NCI-H1105 treated with DMSO at 0.1 percent for 48 hours (cell line): ENCODE measurements at places on chromosomes 5 and 9.

DNA sequence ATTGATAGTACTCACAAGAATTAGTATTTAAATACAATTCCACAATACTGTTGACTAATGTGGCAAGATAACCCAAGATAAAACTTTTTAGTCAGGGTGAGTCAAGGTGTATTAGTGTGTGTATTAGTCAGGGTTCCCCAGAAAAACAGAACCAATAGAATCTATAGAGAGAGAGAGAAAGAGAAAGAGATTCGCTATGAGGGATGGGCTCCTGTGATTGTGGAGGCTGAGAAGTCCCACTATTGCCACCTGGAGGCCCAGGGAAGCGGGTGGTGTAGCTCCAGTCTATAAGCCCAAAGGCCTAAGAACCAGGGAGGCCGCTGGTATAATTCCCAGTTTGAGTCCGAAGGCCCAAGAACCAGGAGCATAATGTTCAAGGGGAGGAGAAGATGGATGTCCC is 10.0 kb upstream of the SHISAL2B start:
- no peak for DNase-seq

GRCh38 chr9:89435071-89435823 is 62.7 kb downstream of the SEMA4D start:
- DNase-seq: no peak

DNA sequence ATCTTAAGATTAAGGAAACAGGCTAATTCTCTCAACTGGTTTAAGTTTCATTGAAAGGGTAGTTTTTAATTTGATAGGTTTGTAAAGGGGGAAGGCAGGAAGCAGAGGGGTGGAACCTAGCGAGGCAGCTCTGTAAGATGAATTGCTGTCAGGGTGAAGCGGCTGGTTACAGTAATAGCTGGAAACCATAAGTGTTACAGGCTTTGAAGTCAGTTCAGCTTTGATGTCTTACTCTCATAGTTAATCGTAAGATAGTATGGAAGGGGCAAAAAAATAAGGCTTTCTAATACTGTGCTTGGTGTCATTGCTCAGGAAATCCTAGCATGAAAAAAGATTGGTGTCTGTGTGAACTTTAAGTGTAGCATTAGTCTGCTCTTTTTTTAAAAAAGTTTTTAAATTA is 20.3 kb downstream of the POU5F2 start:
- DNase-seq: no peak

DNA sequence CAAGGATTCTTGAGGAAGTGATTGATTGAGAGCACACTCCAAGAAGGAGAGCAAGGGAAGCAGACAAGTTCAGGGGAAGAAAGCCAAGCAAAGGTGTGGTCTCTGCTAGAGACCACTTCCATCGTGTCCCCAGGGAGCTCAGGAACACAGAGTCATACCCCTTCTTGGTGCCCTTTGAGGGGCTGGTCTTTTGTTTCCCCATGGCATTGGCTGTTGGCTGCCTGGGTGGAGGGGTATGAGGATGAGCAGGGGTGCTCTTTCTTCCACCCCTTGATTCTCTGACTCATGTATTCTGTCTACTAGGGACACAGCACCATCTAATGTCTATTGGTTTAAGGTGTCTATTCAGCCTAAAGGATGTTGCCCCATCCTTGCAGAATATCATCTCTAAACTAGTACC is 11.5 kb upstream of the SPOCK1 start:
- no peak for DNase-seq

DNA sequence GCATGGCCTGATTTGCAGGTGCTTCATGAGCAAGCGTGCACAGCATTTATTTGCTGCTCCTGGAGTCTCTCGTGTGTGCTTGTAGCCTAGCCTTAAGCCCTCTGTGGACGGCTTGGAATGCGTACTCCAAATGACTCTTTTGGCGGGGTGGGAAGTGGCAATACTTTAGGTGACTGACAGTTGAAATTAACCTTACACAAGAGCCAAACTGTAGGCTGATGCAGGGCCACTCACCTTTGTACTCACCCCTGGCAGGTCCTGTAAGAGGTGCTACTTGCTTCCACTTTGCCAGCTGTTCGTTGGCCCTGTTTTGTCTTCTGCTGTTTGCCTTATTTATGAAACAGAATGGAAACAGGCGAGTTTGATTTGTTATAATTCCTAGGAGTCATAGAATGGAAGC is 22.9 kb downstream of the TENT4A start:
- no peak for DNase-seq

DNA sequence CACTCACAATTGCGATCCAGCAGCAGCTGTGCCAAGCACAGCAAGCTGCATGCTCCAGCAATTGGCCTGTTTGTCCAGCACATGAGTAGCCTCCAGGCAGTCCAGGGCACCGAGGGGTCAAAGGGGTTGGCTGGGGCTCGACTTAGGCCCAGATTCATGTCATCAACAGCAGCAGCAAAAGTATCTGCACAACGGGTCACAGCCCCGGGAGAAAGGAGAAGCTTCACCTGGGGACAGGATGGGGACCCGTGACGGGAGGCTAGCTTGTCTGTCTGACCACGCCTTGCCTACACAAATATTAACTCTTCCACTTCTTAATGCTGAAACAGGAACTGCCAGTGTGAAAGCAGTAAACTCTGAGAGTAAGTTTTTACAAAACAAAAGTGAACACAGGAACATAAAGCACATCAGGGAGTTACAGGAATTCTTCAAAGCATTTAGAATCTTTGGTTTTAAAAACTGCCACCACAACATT is 191.2 kb downstream of the PIK3R1 start:
- DNase-seq: no peak

- DNase-seq: no peak
Measured at GRCh38 chr5:105977163-105977562, 1693.6 kb downstream of the EFNA5 start.

- no peak for DNase-seq
Measured at GRCh38 chr5:159735749-159736660, 180.3 kb upstream of the ADRA1B start.

- DNase-seq: peak; percentile 50
Measured at GRCh38 chr9:93319992-93320500, 131.4 kb upstream of the FAM120A start.

DNA sequence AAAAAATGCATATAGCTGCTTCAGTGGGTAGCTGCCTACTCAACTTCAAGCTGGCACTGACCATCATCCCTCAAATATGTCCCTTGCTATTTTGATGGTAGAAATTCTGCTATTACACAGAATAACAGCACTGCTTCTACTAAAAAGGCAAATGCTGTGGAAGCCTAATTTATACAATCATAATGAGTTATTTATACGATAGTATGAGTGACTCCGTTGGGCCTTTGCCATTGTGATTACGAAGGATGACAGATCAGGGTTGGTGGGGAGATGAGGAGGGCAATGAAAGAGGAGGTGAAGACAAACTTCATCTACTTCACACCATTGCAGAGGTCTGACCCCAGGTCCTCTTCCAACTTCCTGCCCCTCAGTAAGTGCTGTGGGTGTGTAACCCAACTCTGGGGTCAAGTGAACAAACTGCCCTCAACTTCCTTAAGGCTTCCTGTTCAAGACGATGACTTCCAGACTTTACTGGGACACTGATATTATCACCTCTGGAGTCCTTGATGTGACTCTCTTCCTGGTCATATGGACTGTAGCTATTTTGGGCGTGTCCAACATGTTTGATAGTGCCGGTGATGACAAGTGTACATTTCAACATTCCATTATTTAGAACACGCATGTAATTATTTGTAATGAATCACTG is 74.1 kb upstream of the RPS23 start:
- DNase-seq: no peak

DNA sequence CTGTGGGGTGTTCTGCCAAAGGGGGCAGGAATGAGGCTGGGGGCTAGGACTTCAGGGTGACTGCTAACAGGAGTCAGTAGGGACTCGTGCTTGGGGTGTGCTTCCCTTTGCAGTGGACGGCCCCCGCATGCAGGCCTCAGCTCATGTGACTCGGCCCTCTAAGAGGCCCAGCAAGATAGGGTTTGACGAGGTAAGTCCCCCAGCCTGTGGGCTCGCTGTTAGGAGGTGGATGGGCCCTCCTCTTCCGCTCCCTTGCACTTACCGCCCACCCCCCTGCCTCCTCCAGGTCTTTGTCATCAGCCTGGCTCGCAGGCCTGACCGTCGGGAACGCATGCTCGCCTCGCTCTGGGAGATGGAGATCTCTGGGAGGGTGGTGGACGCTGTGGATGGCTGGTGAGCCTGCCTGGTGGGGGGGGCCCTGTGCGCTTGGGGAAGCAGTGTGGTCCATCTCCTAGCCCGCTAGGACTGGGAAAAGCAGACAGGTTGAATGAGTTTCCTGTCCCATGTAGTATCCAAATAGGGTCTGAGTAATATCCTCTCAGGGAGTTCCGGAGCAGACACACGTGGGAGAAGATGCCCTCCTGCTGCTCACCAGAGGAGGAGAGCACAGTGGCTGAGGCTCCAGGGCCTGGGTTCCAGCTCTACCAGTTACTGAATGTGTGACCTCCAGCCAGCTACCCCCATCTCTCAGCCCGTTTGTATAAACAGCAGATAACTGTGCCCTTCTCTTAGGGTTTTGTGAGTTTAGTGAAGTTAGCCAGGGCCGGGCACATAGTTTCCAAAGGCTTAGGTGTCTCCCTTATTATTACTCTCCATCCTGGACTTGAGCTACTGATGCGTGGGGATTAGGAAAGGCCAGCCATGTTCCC is 8.2 kb downstream of the CERCAM start:
- no peak for DNase-seq

DNA sequence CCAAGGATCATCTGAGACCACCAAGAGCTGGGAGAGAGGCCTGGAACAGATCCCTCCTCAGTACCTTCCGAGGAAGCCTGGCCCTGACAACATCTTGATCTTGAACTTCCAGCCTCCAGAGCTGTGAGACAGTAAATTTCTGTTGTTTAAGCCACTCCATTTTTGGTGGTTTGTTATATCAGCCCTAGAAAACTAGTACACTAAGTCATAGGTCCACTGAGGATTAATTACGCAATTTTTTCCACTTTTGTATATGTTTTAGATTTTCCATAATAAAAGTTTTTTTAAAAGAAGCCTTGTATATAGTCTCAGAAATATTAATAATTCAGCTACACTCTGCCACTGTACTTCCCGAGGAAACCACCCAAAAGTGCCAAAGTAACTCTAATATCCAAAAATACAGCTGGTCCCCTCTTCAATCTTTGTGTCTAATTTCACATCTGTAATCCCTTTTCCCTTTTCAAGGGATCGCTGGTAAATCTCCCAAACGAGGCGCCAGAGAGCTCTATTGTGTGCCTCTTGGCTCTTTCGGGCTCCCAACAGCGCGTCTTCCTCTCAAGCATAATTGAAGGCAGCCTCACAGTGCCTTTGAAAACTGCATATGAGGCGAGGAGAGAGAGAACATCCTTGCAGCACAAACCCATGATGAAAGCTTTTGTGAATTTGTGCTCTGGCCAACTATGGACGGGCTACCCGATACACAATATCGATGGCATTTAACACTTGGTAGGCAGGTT is 32.7 kb downstream of the PRUNE2 start:
- peak; percentile 22 for DNase-seq

DNA sequence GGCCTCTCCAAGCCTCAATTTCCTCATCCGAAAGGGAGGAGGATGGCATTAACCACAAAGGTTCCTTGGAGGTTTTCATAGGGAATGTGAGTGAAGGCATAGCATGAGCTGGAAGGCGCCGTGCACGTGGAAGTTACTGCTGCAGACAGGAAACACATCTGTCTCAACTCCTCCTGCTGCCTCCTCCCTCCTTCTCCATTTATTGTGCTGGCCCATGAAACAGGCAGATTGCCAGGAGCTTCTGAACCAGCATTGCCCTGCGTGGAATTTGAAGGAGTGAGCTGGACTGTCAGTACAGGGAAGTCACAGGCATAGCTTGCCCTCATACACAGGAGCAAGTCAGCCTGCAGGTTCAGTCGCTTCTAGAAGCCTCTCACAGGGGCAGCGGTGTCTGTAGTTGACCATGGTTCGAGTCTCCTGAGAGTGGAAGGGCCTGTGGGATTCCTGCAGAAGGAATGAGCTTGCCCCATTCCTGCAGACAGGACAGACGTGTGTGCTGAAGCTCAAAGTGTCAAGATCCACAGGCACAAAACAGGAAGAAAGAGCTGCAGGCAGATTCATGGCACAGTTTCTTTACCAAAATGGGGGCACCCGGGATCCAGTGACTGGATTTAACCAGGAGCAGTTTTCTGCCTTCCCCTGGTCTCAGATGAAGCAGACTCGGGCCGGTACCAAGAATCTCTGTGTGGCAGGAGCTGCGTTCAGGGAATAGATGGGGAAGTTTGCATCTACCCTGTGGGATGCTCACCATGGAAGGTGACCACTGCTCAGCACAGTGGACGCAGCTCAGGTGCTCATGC is 48.7 kb upstream of the CTSL start:
- no peak for DNase-seq

DNA sequence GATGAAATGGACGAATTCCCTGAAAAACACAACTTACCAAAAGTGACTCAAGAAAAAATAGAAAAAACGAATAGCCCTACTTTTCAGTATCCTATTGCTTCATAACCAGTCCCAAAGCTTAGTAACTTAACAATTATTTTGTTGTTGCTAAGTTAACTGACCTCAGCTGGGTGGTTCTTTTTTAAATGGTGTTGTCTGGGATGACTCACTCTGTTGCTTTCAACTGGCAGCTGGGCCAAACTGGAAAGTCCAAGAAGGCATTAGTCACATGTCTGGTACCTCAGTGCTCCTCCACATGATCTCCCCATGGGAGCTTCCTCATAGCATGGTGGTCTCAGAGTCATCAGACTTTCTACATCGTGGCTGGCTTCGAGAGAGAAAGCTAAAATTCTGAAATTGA is 47.8 kb upstream of the ADAMTS2 start:
- no peak for DNase-seq

DNA sequence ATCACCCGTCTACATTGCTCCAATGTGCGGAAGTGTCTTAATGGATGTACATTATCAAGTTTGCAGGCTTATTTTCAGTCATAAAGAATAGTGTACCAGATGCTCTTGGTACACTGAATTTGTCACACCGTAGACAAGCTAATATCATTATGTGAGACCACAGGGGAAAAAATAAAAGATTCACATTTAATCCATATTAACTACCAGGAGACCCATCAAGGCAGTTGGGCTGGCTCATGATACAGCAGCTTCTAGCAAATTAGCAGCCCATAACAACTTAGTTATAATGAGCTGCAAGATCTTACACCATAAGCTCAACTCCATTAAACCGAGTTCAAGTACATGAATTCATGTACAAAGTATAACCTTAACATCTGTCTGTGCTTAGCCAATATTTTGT is 324.9 kb downstream of the CTNND2 start:
- no peak for DNase-seq

- DNase-seq: no peak
Measured at GRCh38 chr5:64026493-64026892, 64.2 kb upstream of the HTR1A start.
